GM19239 (cell line): ENCODE measurements at places on chromosomes 11 and 22.

GRCh38 chr22:31922534-31922933, 21.8 kb upstream of the YWHAH start:
- DNase-seq, result no peak

- DNase-seq, result peak; percentile 7
Measured at GRCh38 chr11:27319072-27319471, 43.9 kb downstream of the CCDC34 start.

GRCh38 chr11:11297578-11297977, 55.5 kb downstream of the CSNK2A3 start:
- no peak for DNase-seq

DNA sequence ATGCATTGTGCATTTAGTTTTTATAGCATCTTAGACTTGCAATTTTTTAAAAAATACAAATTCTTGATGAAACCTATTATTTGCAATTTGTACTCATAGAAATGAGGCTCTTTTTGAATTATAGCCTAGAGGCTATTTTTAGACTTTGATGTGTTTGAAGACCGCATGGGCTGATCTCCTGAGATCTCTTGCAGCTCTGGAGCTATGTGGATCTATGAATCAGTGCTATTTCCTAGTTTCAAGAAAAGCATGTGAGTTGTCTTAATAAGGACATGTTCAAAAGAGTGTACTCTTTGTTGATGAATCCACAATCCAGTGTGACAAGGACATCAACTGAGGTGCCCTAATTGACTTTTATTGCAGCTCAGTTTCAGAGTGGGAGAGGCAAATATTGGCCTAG, 620.5 kb downstream of the ETS1 start:
- DNase-seq, result no peak

- DNase-seq, result no peak
Measured at GRCh38 chr11:77602381-77603088, 12.8 kb downstream of the AQP11 start.

DNA sequence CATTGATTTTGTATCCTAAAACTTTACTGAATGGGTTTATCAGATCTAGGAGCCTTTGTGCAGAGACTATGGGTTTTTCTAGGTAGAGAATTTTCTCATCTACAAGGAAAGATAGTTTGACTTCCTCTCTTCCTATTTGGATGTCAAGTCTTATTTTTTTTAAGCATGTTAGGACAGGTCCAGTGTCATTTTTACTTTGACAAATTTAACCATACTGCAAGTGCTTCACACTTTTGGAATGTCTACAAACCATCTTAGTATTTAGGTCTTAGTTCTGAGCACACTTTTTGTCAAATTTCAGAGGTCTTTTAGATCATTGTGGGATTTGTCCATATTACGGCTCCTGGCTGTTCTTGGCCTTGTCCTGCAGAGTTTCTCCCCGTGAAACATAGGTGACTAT, 715.2 kb upstream of the RAG2 start:
- DNase-seq, result no peak

DNA sequence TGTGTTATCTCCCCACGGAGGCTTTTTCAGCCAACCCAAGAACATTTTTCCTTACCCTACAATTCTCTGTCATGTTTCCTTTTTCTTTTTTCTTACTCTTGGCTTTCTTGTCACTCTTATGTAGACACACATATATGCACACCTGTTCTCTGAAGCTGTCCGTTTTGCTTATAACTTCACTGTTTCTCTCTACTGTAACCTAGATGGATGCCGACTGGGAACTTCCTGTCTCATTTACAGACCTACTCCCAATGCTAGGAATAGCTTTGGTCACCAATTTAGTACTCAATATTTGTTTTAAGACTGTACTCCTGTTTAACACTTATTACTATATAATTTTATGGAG, 9.9 kb upstream of the CASP12 start:
- no peak for DNase-seq

GRCh38 chr11:114171257-114172054, 111.9 kb downstream of the ZBTB16 start:
- no peak for DNase-seq

DNA sequence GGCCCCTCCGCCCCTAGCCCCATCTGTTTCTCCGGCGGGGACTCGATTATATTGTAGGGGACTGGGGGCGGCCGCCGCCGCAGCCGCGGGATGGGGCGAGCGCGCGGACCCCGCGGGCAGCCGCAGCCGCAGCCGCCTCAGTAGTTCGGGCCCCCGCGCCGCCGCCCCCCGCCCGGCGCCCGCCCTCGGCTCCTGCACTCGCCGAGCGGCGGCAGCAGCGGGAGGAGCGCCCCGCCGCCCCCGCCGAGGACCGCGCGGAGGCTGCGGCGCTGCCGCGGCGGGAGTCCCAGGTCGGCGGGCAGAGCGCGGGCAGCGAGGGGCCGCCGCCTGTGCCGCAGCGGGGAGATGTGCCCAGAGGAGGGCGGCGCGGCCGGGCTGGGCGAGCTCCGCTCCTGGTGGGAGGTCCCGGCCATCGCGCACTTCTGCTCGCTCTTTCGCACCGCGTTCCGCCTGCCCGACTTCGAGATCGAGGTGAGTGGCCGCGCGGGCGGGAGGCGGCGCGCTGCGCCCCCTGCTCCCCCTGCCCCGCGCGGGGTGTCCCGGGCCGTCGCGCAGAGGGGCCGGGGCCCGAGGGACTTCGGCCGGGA, at the start of gene CECR2:
Gene CECR2, plus strand, starts transcription at position 22 of the 587 bp plus-strand sequence. Its CDS starts 324 bp downstream, at position 346.
- peak; percentile 52 for DNase-seq

- DNase-seq, result no peak
Measured at GRCh38 chr11:30346068-30346688, 23.3 kb downstream of the ARL14EP start.

GRCh38 chr22:34975721-34976120, 90.2 kb upstream of the ISX start:
- DNase-seq, result no peak

- no peak for DNase-seq
Measured at GRCh38 chr22:27679176-27679575, 122.4 kb downstream of the MN1 start.

DNA sequence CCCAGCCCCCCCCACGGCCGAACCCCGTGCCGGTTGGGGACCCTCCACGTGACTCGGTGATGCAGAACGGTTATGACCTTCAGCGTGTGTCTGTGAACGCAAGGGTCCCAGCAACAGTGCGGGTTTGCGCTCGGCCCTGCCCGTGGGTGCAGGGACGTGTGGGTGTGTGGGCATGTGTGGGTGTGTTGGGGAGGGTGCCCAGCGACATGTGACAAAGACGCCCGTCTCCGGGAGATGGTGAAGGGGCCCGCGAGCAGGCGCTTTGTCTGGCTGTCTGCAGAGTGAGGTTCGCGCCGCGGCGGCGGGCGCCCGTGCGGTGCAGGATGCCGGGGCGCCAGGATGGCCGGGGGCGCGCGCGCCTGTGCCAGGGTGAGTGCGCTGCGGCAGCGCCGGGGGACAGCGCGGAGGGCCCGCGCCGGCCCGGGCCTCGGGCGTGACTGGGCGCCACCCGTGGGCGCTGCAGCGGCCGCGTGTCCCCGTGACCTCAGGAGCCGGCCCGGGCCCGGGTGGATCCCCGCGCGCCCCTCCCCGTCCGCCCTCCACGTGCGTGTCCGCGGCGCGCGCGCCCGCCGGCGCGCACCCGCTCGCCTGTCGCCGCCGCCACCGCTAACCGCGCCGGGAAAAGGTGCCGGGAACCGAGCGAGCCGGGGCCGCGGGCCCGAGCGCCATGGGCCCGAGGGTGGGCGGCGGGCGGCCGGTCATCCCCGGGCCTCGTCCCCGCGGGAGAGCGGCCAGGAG, at the start of gene LRFN4:
Gene LRFN4, plus strand, starts transcription at position 569 of the 738 bp plus-strand sequence. CDS start 681 bp downstream, outside the sequence.
- DNase-seq, result peak; percentile 85

- DNase-seq, result no peak
Measured at GRCh38 chr11:7020183-7020917, at the start of the genes NLRP14 and ZNF214. NLRP14 (plus strand) TSS chr11:7020479; CDS start chr11:7038587, 18,108 bp downstream. ZNF214 (minus strand) TSS chr11:7020346; CDS start chr11:7002835, 17,511 bp downstream.
